ENCODE measurements at places on chromosomes 7 and 10.

- no peak for DNase-seq
Measured at GRCh38 chr10:103157246-103157645, 35.8 kb downstream of the NT5C2 start.

DNA sequence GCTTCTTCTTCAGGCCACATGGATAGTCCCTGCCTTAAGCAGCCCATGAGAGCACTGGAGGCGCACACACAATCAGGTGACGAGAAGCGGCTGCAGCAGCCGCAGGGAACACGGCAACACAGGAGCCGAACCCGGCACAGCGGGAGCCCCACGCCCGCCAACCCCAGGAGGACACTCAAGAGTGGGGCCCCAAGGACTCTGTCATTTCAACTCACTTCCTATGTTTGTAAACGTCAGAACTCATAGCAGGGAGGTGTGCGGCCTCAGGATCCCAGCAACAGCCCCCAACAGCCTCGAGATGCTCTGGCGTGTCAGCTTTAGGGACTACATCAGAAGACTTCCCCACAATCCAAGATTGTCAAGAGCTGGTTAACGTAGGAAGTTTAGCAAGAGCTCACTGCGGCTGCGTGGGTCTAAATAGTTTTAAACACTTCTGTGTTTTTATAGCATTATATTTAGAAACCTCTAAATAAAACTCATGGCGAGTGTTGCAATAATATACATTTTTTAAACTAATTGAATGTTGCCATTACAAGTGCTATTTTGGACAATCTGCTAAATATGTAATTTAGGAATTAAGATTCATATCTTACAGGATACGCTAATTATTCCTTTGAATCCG, 123.4 kb downstream of the MAD1L1 start:
- DNase-seq, result no peak

- no peak for DNase-seq
Measured at GRCh38 chr7:18425227-18425626, 70.3 kb upstream of the HDAC9 start.

GRCh38 chr7:63899691-63900393, 98.8 kb upstream of the ZNF722 start:
- DNase-seq, result peak; percentile 85

GRCh38 chr10:126203746-126204145, 184.5 kb downstream of the ADAM12 start:
- no peak for DNase-seq

DNA sequence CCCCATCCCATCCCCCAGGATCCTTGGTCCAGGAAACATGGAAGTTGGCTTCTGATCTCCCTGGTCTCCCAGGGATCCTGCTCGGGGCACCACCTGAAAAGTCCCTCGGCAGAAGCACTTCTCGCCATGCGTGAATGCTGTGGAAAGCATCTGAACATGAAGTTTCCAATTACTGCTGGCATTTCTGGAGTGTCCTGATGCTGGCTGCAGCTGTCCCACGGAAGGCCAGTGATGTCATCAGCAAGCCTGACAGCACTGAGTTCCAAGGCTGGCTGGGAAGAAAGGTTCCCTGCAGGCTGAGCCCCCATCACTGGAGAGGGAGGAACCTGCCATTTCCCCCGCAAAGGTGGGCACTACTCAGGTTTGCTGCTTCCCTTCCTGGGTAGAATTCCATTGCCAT, 71.4 kb downstream of the KCNMA1 start:
- DNase-seq, result no peak

DNA sequence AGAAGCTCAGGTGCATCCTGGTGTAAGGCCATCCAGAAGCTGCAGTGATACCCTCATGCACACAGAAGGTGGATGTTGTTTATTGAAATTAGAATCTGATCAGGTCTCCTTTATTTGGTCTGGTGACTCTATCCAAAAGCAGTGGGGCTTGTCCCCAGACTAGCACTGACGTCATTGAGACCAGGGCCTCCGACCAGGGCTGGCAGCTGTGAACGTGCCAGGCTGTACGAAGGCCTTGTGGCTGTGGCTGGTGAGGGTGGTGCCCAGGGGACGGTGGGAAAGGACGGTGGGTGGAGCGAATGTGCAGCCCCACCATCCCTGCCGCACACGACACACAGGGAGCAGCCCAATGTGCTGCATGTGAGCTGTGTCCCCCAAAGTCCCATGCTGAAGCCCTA, 160.0 kb downstream of the ADARB2 start:
- no peak for DNase-seq

DNA sequence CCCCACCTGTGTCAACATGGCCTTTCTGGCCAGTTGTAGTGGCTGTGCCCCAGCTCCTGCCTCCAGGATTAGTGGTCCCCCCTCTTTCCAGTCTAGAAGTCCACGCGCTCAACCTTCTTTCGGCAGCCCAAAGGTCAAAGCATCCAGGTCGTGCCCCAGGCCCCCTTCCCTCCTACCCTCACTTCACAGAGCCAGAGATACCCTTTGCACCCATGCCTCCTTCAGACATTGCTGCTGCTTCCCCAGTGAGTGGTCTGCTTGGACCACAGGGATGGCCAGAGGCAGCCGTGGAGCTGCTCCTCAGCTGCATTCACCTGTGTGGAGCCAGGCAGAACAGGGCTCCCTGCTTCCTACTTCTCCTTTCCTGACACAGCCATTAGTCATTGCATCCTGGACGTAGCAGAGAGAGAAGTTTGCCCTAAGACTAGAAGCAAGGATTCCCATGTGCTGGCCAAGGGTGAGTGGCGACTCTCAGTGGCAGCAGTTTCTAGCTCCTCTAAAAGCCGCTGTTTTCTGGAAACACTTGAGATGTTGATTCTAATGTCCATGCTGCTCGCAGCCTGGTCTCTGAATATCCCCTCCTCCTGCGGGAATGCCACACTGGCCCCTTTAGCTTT, 243.1 kb upstream of the SHH start:
- DNase-seq, result no peak

DNA sequence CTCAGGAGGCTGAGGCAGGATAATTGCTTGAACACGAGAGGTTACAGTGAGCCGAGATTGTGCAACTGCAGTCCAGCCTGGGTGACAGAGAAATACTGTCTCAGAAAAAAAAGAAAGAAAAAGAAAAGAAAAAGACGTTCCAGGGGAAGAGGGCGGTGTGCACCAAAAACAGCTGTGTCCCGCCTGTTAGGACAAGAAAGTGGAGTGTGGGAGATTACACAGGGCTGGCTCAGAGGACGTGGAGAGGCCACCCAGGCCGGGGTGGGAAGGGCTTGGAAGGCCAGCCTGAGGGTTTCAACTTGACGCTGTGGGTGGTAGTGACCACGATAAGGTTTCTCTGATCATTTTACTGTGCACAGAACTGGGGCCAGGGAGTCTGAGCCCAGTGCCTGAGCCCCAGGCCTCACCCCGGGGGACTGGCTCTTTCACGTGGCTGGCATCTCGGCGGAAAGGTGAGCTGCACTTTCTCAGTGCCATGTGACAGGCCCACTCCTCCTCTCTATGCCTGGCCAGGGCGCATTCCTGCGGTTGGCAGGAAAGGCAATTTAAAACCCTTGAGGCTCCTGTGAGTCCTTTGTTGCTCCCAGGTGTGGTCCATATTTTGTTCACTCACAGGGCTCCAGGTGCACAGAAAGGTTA, 13.9 kb downstream of the RHBDD2 start:
- DNase-seq, result no peak

Measured in cerebellar cortex (tissue), 1 donor.